ENCODE measurements at places on chromosomes 12 and 14.

- no peak for DNase-seq
Measured at GRCh38 chr12:47188576-47189441, 109.0 kb upstream of the AMIGO2 start.

DNA sequence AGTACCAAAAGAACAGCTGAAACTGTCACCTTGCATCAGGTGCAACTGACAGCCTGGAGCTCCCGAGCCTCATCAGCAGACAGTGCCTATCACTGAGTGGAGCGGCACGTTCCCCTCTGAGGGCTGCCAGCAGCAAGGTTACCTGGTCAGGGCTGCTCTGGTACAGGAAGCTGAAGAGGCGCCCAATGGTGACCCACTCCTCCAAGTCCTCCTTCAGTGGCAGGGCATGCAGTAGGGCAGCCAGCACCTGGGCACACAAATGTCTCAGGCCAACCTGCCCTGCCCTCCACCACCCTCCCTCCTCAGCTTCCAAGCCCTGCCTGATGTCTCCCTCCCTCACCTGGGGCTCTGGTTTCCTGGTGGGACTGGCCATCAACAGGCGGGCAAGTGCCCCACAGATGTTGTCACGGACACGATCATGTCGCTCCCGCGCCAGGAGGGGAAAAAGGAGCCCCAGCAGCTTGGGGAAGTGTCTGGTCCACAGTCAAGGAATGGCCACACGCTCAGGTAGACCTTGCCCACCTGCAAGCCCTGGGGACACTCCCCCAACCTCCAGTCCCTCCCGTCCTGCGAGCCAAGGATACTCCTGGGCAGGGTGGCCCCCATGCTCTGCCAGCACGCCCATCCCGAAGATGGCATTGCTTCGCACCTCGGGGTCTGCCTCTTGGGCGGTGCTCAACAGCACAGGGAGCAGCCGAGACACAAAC is 7.1 kb downstream of the IPO4 start:
- DNase-seq = no peak

GRCh38 chr12:80086025-80086424 is 13.3 kb upstream of the OTOGL start:
- DNase-seq = no peak

DNA sequence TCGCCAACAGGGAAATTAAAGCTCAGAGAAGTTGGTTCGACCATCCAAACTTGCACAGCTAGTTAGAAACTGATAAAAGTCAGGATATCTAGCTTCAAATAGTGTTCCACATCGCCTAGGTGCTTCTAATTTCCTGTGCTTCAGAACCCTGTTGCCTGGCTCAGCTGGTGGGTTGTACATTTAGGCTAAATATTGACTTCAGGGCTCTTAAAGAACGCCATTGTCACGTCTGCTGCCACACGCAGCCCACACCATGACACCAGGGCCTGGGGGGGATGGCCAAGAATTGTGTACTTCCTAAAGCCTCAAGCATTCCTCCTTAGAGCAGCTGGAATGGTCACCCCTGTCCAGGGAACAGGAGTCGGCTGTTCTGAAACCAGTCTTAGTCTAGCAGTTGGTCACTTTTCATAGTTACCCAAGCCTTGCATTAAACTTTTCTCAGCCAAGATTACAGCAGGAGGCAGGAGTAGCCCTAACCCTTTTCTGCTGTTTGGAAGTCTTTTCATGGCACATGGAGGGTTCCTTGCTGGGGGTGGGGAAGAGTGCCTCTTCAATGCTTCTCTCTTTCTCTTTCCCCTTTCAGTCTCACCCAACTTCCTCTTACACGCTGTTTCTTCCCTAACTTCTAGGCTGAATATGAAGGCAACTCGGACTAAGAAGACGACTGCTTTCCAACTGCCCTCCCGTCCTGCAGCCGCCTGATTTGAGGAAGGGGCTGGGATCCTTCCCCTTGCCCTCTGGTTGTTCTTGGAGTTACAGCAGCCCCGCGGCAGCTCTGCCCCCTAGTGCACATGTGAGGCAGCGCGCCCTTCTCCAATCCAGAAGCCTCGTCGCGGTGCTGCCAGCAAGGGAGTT is 17.1 kb downstream of the FOS start:
- DNase-seq = no peak

- DNase-seq = no peak
Measured at GRCh38 chr12:106248846-106249371, 1.1 kb upstream of the CKAP4 start.

DNA sequence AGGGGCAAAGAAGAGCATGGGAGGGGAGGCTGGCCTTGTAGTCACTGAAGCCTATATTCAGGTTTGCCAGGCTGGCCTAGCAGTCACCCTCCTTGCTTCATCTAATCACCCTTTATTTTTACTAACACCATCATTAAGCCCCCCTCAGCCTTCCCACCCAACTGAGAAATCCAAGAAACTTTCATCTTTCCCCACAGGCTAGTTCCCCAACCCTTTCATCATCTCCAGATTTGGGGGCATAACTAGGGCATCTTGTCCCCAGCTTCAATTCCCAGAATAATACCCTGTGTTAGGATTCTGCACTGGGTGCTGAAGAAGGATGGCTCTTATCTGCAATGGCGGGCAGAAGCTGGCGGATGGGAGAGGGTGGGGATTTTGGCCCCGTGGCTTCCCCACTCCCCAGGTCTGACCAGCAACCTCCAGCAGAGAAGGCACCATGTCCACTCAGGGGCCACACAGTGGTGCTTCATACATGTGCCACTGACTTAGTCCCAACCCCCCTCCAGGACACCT is 6.9 kb downstream of the PCK2 start:
- no peak for DNase-seq

GRCh38 chr14:75675265-75675960 is 14.4 kb downstream of the TTLL5 start:
- no peak for DNase-seq

- DNase-seq = no peak
Measured at GRCh38 chr14:22976620-22977433, 5.5 kb downstream of the AJUBA start.

- DNase-seq = no peak
Measured at GRCh38 chr12:113297621-113298471, 37.1 kb downstream of the SLC8B1 start.

DNA sequence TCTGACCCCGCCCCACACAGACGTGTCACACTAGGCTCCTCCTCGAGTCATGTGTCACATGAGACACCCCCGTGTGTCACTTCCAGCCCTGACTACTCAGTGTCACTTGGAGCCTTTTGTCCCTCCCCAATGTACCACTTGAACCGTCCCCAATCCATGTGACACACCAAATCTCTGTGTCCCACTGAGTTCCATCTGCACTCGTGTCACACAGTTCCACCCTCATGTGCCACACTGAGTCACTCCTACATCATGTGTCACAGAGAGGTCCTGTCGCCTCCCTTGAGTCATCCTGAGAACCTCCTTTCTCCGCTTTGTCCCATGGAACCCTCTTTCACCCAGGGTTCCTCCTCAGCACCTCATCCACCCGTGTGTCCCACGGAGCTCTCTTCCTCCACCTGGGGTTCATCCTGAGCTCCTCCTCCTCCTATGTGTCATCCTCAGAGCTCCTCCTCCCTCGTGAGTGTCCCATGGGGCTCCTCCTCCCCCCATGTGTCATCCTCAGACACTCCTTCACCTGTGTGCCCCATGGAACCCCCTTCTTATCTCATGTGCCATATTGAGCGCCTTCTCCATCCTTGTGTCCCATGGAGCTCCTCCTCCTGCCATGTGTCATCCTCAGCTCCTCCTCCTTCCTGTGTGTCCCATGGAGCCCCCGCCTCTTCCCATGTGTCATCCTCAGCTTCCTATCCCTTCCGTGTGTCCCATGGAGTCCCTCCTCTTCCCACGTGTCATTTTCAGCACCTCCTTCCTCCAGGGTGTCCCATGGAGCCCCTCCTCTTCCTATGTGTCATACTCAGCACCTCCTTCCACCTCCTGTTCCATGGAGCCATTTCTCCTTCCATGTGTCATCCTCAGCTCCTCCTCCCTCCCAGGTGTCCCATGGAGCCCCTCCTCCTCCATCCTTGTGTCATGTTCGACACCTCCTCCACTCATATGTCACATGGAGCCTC is 32.0 kb downstream of the RTL1 start:
- no peak for DNase-seq

All from activated CD8-positive, alpha-beta memory T cell treated with anti-CD3 and anti-CD28 coated beads for 1 hour (primary cell).